ENCODE measurements at places on chromosomes 2 and 18.

- no peak for DNase-seq
Measured at GRCh38 chr18:74635224-74635975, 37.7 kb downstream of the ZNF407 start.

GRCh38 chr2:240336820-240337427, 98.5 kb upstream of the GPC1 start:
- DNase-seq, result no peak

DNA sequence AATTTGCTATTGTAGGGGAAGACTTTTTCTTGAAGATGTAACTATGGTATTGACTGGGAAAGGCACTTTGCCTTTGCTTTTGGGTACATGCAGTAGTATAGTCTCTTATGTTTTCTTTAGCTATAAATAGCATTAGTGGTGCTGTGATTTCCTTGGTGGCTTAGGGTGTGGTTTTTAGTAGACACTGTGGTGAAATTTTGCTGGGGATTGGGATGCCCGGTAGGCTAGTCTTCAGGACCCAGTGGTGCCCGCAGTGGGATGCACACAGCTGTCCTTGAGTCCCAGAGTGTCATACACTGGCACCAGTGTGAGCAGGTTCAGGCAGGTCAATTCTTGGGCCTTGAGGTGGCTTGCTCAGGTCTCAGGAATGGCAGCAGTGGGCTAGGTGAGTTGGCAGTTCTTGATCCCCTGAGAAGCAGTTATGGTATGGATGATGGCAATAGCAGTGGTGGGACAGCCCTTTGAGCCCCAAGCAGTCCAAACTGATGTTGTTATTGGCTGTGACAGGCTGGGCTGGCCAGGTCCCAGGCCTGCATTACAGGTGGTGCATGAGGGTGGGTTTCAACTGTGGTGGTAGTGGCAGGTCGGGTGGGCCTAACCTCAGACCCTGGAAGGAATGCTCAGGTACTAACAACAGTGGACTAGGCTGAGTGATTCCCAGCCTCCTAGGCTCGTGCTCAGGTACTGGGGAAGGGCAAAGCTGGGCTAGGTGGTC, 124.3 kb downstream of the XRCC5 start:
- no peak for DNase-seq

- no peak for DNase-seq
Measured at GRCh38 chr18:62258616-62259015, 66.5 kb upstream of the TNFRSF11A start.

DNA sequence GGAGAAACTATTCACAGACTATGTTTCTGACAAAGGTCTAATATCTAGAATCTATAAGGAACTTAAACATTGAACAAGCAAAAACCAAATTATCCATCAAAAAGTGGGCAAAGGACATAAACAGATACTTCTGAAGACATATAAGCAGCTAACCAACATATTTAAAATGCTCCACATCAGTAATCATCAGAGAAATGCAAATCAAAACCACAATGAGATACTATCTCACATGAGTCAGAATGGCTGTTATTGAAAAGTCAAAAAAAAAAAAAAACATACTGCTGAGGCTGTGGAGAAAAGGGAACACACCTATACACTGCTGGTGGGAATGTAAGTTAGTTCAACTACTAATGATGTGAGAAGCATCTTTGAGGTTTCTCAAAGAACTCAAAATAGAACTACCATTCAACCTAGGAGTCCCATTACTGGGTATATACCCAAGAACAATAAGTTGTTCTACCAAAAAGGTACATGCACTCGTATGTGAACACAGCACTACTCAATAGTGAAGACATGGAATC, 220.4 kb upstream of the TFPI start:
- peak; percentile 6 for DNase-seq

GRCh38 chr2:201275990-201276389, 15.7 kb downstream of the CASP8 start:
- no peak for DNase-seq

DNA sequence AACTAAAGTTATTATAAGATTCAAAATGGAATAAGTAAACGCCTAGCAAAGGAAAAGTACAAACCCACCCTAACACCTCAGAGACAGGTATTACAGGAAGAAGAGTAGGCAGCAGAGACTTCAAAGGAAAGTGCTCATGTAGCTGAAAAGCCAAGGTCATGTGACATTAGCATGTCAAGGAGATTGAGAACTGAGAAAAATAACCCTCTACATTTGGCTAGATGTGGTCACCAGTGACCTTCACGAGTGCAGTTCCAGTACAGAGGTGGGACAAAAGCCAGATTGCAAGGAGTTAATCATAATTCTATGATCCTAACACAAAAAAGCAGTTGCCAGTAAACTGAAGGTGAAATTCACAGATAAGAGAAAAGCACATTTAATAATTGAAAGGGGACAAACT, 252.7 kb downstream of the ZEB2 start:
- DNase-seq, result no peak

- peak; percentile 71 for DNase-seq
Measured at GRCh38 chr18:77102259-77103040, 30.1 kb downstream of the MBP start.

DNA sequence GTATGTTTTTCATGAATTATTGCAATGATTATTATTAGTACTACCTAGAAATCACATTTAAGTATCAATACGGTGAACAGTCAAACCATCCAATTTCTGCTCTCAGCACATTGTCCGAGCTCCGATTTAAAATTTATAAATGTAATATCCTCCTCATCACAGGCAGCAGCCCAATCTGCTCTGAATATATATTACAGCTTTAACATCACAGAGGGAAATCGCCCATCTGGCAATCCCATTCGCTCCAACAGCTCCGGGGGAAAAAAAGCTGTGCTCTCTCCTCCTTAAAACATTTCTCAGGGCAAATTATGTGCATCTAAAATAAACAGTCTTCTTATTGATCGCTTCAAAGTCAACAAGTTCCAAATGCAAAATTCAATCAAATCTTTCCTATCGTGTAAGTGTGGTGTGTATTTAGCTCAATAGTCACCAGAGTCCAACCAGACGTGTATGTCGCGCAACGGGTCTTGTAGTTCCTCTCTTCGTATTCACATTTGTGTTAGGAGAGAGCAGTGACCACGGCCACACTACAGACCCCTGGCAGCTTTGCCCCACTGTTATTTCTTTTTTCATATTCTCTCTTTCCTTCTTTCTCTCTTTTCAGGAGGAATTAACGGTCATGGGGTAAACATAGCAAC, 2.4 kb downstream of the FIGN start:
- DNase-seq, result no peak

- DNase-seq, result no peak
Measured at GRCh38 chr2:14899621-14900414, 267.3 kb downstream of the LRATD1 start.

GRCh38 chr2:205032093-205032551, 486.8 kb downstream of the PARD3B start:
- DNase-seq, result no peak

- no peak for DNase-seq
Measured at GRCh38 chr18:4060427-4061281, 394.5 kb downstream of the DLGAP1 start.

GRCh38 chr2:127465258-127465657, 47.0 kb downstream of the PROC start:
- DNase-seq, result no peak

- no peak for DNase-seq
Measured at GRCh38 chr2:102717308-102718018, 44.4 kb upstream of the TMEM182 start.

DNA sequence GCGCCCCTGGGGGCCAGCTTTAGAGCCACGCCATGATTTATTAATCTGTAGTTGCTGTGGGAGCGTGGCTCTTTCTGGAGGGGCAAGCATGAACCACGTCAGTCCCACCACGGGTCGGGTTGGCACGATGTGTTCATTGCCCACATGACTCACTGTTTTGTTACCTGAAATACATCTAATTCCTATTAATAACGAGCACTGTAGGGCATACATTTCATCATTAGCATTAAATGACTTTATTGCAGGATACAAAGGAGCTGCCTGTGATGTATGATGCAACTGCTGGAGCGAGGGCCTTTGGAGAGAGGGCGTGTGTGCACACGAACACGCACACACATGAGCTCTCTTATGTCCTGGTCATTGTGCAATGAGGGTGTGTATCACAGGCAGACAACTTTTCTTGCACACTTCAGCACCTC, 127.0 kb downstream of the INHBB start:
- no peak for DNase-seq

DNA sequence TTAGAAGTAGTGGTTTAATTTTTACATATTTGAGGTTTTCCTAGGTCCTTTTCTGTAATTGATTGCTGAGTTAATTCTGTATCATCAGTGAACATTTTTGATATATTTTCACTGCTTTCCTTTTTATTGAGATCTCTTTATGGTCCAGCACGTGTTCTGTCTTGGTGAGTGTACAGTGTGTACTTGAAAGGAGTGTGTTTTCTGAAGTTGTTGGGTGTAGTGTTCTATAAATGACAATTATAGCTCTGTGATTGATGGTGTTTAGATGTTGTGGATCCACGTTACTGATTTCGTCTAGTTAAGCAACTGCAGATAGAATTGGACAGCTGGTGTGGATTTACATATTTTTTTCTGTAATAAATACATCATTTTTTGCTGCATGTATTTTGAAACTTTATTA, 32.7 kb downstream of the AGFG1 start:
- no peak for DNase-seq

DNA sequence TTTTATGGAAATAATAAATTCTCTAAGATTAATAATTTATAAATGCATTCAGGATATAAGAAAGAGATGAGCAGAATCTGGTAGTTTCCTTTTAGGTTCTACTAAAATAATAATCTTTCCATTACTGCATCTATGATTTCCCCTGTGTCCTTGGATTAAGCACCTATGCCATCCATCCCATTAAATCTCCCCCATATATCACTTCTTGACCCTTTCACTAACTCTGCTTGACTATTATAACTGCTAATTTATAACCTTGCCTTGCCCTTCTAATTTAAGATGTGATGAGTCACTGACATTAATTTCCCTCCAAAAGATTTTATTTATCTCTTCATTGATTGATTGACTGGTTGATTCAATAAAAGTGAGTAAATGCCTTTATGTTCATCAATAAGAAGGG, 348.3 kb upstream of the LRATD1 start:
- DNase-seq, result no peak

- no peak for DNase-seq
Measured at GRCh38 chr2:158501301-158501700, 44.5 kb downstream of the PKP4 start.

DNA sequence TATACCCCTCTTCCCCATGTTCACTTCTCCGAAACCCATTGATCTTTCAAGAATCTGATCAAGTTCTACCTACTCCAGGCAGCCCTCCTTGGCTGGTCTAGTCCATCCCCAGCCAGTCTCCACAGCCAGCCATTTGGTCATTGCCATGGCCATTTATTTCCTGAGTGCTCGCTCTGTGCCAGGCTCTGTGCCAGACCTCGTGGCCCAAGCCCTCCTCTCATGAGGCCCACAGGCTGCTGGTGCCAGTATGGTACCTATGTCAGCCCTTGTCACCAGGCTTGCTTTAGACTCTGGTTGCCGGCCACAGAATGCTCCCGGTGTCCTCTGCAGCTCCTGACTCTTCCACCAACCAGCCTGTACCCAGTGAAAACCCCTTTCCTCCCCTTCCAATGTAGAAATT, 78.8 kb downstream of the CELF4 start:
- DNase-seq, result no peak

DNA sequence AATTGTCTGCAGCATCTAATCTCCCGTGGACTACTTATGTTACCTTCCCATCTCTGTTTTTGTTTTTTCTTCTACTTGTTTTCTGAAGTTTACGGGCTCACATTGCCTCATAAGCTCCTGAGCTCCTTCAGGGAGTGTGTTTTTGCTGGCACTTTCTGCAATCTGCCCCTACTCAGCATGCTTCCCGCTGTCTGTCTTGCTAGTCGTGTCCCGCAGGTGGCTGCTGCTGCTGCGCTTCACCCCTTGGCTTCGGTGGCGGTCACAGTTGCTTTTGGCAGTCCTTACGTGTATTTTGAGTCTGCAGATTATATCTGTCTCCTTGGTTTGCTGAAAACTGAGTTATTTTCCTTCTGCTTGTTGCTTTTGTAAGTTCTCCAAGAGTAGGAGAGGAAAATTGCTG, 37.3 kb downstream of the FER1L5 start:
- DNase-seq, result no peak

DNA sequence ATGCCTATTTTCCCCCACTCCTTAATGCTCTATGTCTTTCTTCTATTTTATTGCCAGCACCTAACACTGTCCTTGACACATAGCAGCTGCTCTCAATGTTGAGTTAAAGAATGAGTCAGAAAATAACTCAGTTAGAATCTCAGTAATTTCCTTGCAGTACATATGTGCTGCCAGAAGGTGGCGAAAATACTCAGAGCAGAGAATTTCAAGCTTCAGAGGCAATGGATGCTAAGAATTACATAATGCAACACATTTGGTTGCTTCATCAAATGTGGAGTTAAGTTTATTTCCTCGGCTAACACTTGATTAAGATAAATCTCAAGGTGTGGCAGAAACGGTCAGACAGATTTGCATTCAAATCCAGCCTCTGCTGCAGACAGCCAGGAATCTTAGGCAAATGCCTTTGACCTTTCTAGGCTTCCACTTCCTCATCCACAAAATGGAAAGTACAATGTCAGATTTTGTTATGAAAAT, 105.6 kb downstream of the VSNL1 start:
- DNase-seq, result peak; percentile 72

GRCh38 chr2:31049916-31050588, 88.2 kb downstream of the GALNT14 start:
- no peak for DNase-seq

- DNase-seq, result no peak
Measured at GRCh38 chr2:169240405-169240804, 121.9 kb downstream of the LRP2 start.

- DNase-seq, result no peak
Measured at GRCh38 chr2:45777996-45778719, 126.7 kb downstream of the PRKCE start.

- DNase-seq, result peak; percentile 79
Measured at GRCh38 chr18:9094307-9095226, 7.9 kb upstream of the NDUFV2 start.

DNA sequence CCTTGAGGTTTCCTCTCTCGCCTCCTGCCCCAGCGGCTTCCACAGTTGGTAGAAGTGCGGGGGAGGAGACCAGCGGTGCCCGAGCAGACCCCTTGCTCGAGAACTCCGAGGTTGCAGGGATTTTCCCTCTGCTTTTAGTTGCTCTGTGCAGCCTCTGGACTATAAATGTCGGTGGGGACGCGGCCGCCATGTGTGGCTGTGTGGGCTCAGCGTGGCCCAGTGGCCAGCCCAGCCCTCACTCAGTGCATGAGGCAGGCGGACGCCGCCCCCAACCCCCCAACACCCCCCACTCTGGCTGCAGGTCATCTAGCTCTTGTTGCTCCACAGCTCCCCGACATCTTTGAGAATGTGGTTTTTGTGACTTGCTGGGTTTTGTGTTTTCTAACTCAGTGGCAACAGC, 15.3 kb upstream of the D2HGDH start:
- DNase-seq, result no peak

GRCh38 chr2:168294409-168294808, 47.0 kb upstream of the STK39 start:
- DNase-seq, result no peak

- DNase-seq, result no peak
Measured at GRCh38 chr2:152407204-152407721, 72.3 kb downstream of the FMNL2 start.
